ENCODE measurements at places on chromosomes 6 and 20.
A peak's percentile ranks its signal among the peaks of the same experiment; 100 is the strongest.

- peak; percentile 58 for DNase-seq
These were observed 59.3 kb downstream of the CDC5L start for GRCh38 chr6:44446626-44447300.

DNA sequence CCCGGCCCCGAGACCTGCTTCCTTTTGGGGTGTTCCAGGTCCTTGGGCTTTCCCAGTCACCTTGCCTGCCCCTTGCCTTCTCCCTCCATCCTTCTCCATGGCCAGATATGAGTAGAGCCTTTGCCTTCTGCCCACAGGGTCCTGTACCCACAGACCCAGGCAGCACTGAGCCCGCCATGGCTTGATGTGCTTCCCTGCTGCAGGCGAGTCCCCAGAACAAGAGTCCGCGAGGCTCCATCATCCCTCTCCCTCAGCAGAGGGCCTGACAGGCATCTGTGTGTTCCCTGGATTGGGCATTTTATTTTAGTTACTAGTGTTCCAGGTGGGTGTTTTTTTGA, 21.9 kb downstream of the PYGB start:
- no peak for DNase-seq

GRCh38 chr20:42082611-42083010, 464.4 kb upstream of the CHD6 start:
- no peak for DNase-seq

DNA sequence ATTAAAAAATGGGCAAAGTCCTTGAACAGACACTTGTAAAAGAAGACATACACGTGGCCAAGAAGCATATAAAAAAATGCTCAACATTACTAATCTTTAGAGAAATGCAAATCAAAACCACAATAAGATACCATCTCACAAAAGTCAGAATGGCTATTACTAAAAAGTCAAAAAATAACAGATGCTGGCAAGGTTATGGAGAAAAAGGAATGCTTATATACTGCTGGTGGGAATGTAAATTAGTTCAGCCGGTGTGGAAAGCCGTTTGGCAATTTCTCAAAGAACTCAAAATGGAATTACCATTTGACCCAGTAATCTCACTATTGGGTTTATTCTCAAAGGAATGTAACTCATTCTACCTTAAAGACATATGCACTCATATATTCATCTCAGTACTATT, 166.6 kb downstream of the KHDC1L start:
- no peak for DNase-seq

DNA sequence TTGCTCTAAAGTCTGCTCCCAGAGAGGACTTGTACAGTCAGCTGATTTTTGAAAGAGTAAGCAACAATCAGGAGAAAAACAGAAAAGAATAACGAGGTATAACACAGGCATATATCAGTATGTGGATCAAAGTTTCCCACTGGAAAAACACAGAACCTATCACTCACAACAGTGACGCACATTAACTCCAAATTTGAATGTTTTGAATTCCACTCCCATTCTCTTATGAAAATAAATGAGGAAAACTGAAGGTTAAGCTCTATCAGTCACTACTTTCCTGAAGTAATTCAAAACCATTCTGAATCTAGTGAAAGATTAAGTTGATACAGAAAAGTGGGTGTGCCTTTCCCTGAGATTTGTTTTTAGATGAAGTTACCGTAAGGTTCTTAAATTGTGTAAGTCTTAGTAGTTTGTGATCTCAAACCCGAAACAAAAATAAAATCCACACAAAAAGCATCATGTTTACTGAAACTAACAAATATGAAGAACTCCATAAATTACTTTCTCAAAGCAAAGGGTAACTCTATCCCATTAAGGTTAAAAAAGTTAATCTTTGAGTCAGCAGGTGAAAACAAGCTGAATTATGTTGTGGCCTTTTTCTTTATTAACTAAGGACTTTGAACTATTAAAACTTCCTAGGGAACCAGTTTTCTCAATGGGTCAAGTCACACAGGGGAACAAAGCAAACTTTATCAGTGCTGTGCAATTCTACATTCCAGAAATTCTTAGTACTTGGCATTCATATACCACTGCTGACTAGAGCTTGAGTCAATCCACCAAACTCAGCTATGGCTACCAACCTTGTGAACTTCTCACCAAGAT, 115.7 kb downstream of the OGFRL1 start:
- peak; percentile 54 for DNase-seq

DNA sequence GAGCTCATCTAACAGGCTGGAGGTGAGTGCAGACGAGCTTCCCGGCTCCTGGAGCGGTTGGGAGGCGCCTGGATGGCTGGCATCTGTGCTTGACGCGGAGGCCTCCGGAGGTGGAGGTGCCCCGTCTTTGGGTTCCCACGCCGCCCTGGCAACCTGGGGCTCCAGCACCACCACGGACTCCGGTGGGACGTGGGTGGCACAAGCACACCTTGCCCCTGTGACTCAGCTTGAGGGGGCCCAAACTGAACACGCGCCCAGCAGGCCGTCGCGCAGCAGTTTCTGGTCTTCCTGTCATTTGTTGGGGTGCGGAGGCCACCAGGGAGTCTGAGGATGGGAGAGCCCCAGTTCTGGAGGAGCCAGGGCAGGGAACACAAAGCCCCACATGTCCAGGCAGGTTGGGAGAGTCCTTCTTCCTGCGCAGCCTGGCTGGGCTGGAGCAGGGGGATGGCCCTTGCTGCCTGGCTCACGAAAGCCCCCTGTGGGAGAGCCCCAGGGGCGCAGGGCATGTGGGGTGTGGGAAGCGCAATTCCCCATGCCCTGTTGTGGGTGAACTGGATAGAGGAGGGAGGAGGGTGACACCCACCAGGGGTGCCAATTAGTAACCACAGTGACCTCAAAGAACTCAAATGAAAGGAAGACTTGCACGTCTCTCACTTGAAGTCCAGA, 1378.6 kb upstream of the DEFB115 start:
- DNase-seq = no peak

GRCh38 chr20:59628171-59628570, 23.8 kb downstream of the PHACTR3 start:
- DNase-seq = no peak

DNA sequence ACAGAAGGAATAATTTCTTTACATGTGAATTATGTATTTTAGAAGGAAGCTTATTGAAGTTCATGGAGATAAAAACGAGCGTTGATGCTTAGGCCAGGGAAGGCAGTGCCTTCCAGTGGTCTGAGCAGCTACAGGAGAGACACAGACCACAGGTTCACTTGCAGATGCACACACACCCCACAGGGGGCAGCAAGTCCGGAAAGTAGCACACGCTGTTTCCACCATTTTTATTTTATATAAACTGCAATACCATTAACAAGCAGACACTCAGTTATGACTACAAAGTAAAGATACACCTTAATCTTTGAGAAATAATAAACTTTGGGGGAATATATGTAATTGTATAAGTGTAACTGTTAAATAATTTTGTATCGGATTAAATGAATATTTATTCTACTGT, 13.5 kb upstream of the DACT2 start:
- DNase-seq = no peak

DNA sequence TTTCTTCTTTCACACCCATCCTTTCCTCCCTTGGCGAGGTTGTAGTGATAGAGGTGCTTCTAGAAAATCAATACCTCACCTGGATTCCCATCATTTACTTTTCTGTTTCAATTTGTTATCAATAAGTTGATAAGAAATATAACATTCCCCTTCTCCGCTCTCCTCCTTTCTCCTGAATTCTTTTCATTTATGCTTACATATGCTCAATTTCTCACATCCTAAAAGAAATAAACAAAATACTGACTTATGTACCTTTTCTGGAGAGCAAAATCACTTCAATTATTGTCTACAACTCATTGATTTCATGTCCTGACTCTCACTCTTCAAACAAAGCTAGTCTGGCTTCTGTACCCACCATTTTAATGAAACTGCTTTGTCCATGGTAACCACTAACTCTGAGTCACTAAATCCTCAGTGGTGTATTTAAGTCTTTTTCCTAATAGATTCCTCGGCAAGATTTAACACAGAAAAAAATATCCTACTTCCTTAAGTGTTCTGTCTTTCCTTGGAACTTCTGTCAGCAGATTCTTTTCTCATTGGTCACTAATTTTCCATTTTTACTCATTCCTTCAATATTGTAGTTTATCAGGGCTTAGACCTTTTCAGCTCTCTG, 289.6 kb downstream of the RFPL4B start:
- DNase-seq = peak; percentile 20

DNA sequence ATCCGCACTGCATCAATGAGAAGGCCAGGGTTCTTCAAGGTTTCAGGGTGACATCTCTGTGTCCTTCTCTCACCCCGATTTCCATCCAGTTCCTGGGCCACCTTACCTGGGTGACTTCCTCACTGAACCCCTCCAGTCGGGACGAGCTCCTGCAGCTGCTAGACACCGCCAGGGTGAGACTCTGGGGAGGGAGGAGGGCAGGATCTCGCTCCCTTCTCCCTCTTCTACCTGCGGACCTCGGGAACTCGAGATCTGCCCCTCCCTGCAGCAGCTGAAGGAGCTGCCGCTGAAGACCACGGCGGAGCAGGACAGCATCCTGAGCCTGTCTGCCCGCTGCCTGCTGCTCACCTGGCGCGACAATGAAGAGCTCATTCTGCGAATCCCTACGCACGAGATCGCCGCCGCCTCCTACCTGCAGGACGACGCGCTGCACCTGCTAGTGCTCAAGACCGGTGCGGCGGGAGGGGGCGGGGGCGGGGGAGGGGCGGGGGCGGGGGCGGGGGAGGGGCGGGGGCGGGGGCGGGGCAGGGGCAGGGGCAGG, 7.5 kb downstream of the CCM2L start:
- DNase-seq = no peak

DNA sequence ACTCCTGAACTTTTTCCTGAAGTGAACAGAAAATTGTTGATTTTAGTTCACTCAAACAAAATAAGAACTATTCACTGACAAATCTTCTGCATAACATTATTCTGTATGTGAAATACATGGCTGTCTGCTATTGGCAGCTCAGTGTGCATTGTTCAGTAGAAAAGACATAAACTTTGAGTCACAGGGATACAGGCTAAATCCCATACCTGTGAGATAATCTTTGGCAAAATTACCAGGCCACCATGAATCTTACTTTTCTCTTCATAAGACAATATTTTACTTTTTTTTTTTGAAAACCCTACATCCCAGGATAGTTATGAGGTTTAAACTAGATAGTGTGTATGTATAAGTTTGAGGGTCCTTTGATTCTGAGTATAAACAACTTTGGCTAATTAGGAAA, 224.8 kb downstream of the GRM1 start:
- no peak for DNase-seq

GRCh38 chr20:17287503-17287902, 60.7 kb downstream of the PCSK2 start:
- DNase-seq = no peak

GRCh38 chr20:57620274-57620990, at the start of gene ZBP1:
TSS of gene ZBP1 (minus strand) at chr20:57620426. CDS start at chr20:57620295, 131 bp downstream.
- no peak for DNase-seq

GRCh38 chr6:129890164-129890563, 29.0 kb upstream of the TMEM244 start:
- peak; percentile 14 for DNase-seq

GRCh38 chr20:62832212-62832922, 15.5 kb downstream of the COL9A3 start:
- DNase-seq = peak; percentile 12

DNA sequence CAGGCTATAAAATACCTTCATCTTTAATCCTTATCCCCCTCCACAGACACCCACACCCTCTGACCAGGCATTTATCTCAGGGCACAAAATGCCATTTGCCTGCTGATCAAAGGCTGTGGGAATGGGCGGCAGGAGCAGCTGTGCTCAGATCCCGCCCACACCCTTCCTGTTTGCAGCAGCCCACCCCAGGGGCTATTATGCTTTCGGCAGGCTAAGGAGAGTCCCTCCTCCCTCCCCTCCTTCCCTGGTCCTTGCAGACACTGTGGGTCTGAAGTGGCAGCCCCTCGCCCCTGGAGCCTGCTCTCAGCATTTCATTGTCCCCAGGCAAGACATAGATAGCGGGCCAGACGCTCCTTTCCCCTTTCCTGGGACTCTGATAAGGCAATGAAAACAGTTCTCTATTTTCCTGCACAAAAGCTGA, 220.8 kb upstream of the HEY2 start:
- no peak for DNase-seq

DNA sequence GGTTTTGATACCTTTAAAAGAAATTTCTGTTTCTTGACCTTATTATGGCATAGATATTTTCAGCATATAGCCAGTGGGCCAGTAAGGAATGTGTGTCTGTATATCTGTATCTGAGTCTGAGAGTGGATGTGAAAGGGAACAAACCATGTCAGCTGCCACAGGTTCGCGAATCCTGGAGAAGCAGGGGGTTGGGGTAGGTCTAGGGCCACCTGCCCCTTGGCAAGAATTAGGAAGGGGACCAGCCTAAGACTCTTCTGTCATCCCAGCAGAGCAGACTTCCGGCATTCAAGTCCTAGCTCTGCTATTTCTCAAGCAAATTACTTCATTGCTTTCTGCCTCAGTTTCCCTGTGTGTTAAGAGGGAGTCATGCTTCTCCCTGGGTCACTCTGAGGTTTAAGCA, 180.3 kb upstream of the SNX9 start:
- no peak for DNase-seq

DNA sequence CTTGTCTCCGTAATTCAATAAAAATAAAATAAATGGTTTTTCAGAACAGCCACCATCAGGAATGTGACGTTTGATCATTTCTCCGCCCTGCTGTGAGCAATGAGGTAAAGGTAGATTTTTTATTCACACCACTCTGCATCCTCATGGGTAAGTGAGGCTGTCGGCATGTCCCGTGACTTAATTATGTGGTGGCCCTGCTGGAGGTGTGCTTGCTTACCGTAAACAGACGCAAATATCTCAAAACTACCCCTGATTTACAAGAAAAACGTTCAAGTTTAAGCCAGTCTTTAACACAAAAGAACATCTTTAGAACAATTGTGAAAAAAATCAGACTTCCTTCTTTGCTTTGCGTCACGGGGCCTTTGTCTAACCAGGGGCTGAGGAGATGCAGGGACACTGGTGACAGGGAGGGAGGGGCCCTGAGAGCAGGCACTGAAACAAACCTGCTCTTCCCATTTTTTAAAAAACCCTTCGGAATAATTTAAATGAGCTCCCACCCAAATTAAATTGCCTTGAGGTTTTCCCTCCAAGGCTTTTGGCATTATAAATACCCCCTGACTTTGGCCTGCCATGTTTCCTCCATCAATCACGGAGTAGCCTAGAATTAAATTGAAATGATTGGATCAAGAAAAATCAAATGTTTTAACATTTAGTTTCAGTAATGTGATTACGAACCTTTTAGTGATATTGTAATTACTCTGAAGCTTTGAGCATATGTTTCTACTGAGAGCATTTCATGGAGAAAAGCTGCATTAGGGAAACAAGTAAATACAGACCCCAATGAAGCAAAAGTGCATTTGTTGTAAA, 13.4 kb downstream of the PRKN start:
- DNase-seq = no peak

- peak; percentile 31 for DNase-seq
These were observed 32.7 kb downstream of the SLX4IP start for GRCh38 chr20:10467681-10468339.

DNA sequence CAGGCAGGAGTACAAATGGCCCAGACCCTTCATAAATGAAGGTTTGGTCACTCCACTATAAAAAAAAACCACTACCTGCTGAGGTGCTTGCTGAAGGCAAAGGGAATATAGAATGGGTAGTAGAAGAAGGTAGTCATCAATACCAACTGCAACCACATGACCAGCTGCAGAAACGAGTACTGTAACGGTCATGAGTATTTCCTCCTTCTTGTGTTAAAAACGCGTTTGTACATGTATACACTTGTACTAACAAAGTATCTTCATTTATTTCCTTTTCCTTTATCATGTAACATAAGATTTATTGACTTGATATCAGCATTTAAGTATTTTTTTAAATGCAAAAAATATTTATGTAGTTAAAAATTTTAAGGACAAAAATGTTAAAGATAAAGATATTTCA, 238.6 kb downstream of the TFAP2B start:
- no peak for DNase-seq

- DNase-seq = no peak
These were observed 25.6 kb upstream of the HLA-DQB1 start for GRCh38 chr6:32692019-32692418.

Data from GM03348 (cell line).